CD4-positive, alpha-beta T cell (primary cell): ENCODE measurements at places on chromosomes 1 and 21.

DNA sequence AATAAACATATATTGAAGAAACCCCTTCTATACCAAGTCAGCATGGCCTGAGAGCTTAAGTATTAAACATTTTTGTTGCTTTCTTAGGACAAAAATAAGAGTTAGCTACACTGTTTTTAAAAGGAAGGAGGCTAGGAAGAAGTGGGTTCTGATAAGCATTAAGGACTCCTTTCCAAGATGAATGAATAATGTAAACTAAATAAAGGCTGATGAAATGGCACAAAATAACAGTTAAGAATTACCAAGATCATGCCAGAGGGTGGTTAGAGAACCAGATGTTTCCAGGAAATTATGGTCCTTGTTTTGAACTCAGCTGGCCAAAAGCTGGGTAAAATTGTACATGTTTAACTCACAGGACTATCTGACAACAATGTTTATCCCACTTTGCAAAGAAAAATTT lies 114.1 kb upstream of the ETS2 start:
- H3K27ac ChIP-seq, result no peak overlapping the region
- no peak for DNase-seq
- no peak overlapping the region for H3K4me3 ChIP-seq
- no peaks in the 10 kb centered on the region for H3K36me3 ChIP-seq
- peaks cover 2% of the 10 kb centered on the region for H3K27me3 ChIP-seq

- DNase-seq, result no peak
- no peaks in the 10 kb centered on the region for H3K27me3 ChIP-seq
- H3K4me3 ChIP-seq, result no peak overlapping the region
- no peak overlapping the region for H3K27ac ChIP-seq
Observed at GRCh38 chr21:24118738-24119459, 1488.4 kb downstream of the MRPL39 start.

DNA sequence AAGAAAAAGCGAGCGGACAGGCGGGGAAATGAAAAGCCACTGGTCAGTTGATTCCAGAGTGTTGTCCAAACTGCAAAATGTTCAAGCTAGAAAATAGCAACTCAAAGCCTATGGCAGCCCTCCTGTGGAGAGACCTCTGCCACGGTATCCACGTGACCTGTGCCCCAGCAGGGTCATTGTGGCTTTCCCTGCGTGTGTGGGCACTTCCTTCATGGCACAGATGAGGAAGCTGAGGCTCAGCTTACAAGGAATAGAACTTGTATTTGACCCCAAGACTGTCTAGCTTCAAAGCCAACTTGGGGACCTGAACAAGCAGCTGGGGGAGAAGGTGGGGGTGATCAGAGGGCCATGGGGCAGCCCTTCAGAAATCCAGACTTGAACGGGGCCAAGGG lies 15.6 kb upstream of the PLEKHG5 start:
- no peak for DNase-seq
- H3K4me3 ChIP-seq, result no peak overlapping the region
- H3K4me1 ChIP-seq, result no peaks in the 10 kb centered on the region

- H3K36me3 ChIP-seq, result no peaks in the 10 kb centered on the region
- H3K4me3 ChIP-seq, result no peak overlapping the region
- no peak for DNase-seq
- H3K27me3 ChIP-seq, result no peaks in the 10 kb centered on the region
- no peaks in the 10 kb centered on the region for H3K4me1 ChIP-seq
Observed at GRCh38 chr1:238177960-238178645, 287.4 kb upstream of the ZP4 start.

DNA sequence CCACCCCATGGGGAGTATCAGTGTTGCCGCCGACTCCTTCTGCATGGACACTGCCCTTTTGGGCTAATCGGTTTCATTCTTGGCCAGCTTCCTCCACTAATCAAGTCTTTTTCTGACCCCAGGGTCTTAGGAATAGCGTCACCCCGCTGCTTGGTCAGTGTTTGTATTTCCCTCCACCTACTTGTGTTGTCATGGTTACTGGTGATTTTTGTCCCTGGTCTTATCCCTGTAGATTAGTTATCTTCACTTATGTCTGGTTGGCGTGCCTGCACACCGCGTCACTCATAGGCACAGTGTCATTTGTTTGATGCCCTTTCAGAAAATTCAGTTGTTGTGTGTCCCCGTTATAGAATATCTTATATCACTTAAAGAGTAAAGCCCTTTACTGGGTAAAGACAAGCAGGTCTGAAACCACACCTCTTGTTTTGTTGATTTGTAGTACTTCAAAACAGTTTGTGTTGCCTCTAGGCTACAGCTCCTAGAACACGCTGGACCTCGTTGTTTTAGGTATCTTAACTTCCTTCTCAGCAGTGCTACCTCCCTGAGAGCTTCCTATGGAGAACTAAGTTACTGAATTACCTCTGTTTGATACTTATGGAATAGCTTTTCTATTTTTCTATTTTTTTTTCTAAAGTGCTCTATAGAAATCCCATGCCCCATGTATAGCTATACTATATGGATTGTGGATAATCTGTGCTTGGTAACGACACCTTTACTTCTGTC lies 868 bp downstream of the PPP1R12B start:
- H3K27ac ChIP-seq, result no peak overlapping the region
- H3K4me1 ChIP-seq, result peaks cover 7% of the 10 kb centered on the region
- DNase-seq, result no peak
- peak overlapping the region; percentile 91 for H3K4me3 ChIP-seq

GRCh38 chr1:6237093-6237492 lies 1.3 kb upstream of the ICMT start:
- no peak overlapping the region for H3K4me3 ChIP-seq
- peaks cover 21% of the 10 kb centered on the region for H3K27me3 ChIP-seq
- H3K27ac ChIP-seq, result no peak overlapping the region
- H3K4me1 ChIP-seq, result peaks cover 24% of the 10 kb centered on the region
- H3K36me3 ChIP-seq, result peaks cover 16% of the 10 kb centered on the region
